ENCODE measurements at places on chromosomes 5 and 9.

- DNase-seq = no peak
Observed at GRCh38 chr5:16668194-16668593, 51.4 kb upstream of the RETREG1 start.

DNA sequence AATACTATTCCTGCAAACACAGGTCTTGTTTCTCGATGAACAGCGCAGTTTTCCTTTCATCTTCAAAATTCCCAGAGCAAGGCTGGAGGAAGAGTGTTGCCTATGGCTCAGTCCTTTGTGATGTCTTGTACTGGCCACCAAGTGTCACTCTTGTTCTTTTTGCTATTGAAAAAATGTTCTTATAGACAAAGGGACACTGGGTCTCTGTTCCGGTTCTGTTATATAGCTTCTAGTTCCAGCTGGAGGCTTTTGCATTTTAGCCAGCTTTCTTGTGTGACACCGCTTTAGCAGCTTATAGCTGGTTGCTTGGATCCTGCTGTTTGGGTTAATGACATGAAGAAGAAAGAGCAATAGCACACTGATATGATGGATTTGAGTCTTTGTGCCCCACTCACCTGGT is 343.7 kb upstream of the KCNN2 start:
- no peak for DNase-seq

DNA sequence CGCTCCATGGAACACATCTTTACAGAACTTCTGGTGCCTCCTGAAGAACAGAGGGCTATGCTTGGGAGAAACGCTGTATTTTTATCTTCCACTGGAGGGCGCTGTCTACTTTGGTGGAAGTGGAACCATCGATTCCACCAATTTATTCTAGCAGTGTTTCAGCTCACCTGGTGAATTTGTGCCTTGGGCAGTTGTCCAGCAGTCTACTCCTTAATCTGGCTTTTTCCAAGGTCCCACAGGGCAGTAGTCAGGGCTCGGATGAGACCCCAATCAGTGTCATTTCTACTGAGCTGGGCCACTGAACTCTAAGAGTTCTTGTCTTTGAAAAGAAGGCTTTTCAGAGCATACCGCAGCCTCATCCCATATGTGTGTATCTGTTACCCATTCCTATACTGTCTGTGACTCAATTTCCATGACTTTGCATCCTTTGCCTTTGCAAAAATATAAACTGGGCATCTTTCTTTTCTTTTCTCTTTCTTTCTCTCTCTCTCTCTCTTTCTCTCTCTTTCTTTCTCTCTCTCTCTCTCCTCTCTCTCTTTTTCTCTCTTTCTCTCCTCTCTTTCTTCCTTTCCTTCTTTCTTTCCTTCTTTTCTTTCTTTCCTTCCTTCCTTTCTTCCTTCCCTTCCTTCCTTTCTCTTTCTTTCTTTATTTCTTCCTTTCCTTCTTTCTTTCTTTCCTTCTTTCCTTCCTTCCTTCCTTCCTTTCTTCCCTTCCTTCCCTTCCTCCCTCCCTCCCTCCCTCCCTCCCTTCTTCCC is 138.4 kb upstream of the ZNF618 start:
- peak; percentile 58 for DNase-seq

- no peak for DNase-seq
Observed at GRCh38 chr5:108174286-108174685, 207.6 kb downstream of the FBXL17 start.

GRCh38 chr5:180525399-180525798 is 31.2 kb downstream of the CNOT6 start:
- DNase-seq = no peak

GRCh38 chr9:133401588-133401987 is 16.2 kb downstream of the REXO4 start:
- DNase-seq = no peak

- no peak for DNase-seq
Observed at GRCh38 chr9:125325826-125326225, 64.2 kb downstream of the GAPVD1 start.

- no peak for DNase-seq
Observed at GRCh38 chr9:93031629-93032430, 26.7 kb upstream of the SUSD3 start.

DNA sequence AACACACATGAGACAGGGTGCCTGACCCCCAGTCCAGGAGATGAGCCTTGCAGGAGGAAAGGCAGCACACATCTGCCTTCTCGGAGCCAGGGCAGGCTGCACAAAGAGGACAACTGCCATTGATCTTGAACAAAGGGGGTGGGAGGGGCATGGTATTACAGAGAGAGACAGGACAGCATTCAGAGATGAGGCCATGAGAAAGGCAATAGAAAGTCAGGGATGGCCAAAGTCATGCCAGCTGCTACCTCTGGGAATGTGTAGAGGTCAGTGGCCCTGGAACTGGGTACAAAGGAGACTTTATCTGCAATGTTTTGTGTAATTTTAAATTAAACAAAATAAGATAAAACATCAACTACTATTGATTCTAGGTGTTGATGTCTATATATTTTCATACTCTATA is 43.2 kb downstream of the WDR36 start:
- DNase-seq = no peak

DNA sequence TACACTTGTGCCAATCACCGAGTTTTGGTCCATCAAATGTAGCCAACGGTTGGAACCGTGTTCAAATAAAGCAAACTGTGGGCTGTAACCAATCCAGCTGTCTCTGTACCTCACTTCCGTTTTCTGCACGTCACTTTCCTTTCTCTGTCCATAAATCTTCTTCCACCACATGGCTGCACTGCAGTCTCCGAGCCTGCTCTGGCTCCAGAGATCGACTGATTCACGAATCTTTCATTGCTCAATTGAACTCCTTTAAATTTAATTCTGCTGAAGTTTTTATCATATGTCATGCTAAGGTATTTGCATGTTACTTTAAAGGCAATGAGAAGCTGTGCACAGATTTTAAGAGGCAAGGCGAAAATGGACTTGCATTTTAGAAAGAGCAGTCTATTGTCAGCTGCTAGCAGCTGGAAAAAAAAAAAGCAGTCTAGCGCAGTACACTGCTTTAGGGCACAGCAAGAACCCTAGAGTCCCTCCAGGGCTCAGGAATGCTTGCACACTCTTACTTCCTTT is 13.2 kb downstream of the TTC39B start:
- no peak for DNase-seq

DNA sequence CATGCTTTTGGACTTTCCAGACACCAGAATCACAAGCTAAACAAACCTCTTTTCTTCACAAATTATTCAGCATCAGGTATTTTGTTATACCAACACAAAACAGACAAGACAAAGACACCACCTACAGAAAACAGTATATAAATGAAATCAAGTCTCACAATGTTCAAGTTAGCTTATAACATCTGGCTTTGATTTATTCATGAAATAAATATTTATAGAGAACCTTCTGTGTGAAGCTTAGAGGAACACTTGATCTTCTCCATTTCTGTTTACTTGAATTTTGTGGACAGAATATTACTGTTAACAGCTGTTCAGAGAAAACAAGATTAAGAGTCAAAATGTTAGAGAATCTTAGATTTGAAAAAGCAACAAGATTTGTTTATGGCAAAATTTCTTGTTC is 137.4 kb upstream of the PRR16 start:
- DNase-seq = no peak

- no peak for DNase-seq
Observed at GRCh38 chr5:128773378-128773777, 191.9 kb upstream of the SLC27A6 start.

GRCh38 chr5:178287791-178288105 is 55.1 kb upstream of the PHYKPL start:
- DNase-seq = no peak

GRCh38 chr5:169013208-169013728 is 287.7 kb downstream of the SLIT3 start:
- no peak for DNase-seq

DNA sequence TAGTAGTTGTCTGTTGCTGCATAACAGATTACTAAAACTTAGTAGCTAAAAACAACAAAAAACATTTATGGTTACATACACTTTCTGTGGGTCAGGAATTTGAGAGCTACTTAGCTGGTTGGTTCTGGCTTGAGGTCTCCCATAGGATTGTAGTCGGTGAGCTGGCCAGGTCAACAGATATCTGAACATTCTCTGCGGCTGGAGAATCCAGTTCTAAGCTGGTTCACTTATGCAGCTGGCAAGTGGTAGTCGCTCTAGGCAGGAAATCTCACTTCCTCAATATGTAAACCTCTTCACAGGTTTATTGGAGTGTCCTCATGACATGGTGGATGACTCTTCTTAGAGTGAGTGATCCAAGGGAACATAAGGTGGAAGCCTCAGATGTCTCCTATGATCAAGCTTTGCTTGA is 65.7 kb upstream of the TNFAIP8 start:
- DNase-seq = no peak

- no peak for DNase-seq
Observed at GRCh38 chr5:171588790-171589189, 169.3 kb downstream of the FGF18 start.

DNA sequence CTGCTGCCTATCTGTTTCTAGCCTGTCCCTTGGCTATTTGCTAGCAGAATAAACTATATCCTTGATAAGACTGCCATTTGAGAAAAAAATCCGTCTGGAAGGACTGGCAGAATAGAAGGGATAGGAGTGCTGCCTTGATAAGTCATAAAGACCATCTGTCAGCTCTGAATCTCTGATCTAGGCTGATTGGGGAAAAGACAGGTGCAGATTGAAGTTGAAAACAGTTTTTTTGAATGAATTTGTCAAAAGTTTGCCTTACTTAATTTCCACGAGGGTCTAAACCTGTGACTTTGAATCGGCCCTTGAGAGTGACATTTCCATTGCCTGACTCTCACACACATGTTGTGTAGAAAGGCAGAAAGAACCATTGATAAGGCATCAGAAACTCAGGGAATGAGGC is 218.6 kb downstream of the MAN2A1 start:
- no peak for DNase-seq

- no peak for DNase-seq
Observed at GRCh38 chr5:29304545-29304944, 1888.9 kb upstream of the CDH6 start.

DNA sequence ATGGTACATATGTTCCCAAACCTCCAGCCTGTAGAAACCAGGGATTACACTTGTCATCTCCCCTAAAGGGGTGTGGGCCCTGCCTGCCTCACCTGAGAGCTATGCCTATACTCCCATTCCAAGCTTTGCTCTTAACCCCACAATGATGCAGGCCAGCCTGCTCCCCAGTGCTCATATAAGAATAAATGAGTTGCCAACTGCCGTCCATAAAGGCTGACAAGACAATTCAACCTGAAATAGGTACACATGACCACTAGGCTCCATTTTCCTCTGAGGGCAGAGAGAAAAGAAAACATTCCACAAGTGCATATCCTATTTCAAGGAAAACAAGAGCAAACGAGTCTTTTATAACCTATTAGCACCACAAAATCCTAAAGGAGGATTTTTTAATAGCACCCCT is 28.4 kb downstream of the SKP1 start:
- no peak for DNase-seq

- no peak for DNase-seq
Observed at GRCh38 chr9:2963307-2963706, 119.4 kb upstream of the PUM3 start.

DNA sequence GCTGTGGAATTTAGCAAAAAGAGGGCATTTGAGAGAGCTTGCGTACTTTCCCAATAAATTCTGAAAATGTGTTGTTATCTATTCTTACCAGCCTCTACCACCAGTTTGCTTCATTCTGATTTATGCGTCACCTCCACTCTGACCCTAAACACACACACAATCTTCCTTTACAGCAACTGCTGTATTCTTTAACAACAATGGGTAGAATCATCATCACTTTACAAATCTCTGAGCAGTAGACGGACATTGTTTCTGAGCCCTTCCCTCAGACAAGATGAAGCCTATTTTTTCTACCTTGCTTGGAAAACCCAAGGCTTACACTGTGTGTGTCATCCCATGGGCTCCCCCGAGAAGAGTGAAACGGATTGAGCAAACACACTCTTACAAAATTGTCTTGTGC is 83.1 kb upstream of the RASA1 start:
- DNase-seq = no peak

- no peak for DNase-seq
Observed at GRCh38 chr9:6788162-6789016, 30.6 kb downstream of the KDM4C start.

DNA sequence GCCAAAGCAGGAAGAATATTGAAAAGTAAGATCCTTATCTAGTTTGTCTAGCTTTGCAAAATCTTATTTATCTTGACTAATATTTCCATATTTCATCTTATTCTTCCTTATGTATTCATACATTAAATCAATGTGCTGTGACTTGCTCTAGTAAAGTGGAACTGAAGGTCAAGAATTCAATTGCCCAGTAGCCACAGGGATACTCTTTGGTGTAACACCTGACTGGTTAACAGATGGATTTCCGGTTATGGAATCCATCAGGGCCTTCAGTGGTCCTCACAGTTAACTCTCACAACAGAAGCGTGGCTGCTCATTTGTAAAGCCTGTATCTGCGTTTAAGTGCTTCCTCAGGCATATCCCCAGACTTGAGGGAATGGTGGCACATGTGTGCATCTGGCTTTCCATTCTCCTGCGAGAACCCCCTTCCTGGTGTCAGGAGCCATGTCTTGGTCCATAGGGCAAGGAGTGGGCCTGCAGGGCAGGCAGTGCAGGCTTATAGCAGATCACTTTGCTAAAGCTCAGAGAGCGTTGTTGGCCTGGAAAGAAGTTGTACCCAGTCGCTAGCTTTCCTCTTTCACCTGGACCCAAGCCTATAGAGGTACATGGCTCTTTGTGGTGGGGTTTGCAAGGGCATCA is 99.2 kb downstream of the HSPA4 start:
- no peak for DNase-seq

- no peak for DNase-seq
Observed at GRCh38 chr5:54108136-54108535, 202.2 kb downstream of the ARL15 start.

- no peak for DNase-seq
Observed at GRCh38 chr5:102823441-102823874, 68.4 kb downstream of the PAM start.
